Stimulated activated CD4-positive, alpha-beta T cell treated with anti-CD3 and anti-CD28 coated beads, Interleukin-1b, Interleukin-23, amount 100 ng/mL, for 1 hour (primary cell): ENCODE measurements at places on chromosomes 1 and 21.

GRCh38 chr1:156805766-156806511 lies 10.7 kb downstream of the SH2D2A start:
- no peak for DNase-seq

DNA sequence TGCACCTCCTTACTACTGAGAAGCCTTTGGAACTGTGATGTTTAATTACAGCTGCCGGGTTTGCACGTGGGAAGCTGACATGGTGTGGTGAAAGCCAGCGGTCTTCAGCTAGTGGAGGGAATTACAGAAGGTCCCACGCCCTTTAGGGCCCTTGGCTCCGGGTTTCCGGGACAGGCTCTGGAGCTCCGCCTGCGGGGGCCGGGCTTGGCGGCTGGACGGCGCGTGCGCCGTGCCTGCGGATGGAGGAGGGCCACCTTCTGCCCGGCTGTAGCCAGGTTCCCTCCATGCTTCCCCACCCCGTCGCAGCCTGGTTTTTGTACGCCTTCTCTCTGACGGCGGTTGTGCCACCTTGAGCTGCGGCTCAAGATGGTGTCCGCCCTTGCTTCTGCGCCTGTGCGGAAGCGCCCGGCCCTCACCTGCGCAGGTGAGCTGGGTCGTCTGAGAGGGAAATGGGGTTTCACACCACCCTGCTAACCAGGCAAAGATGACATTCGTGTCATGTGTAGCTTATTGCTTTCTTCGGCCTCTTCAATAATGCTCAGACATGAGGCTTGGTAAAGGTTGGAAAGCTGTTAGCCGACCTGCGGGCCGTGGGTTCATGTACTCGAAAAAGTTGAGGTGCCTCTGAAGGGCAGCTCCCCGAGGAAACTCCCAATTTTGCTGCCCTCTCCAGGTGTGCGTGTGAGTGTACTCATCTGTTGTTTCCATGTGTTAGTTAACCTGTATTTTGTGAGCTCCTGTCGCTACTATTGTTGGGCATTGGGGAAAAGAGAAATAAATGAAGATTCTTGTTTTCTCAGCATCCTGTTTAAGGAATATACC lies 36.6 kb upstream of the OPRD1 start:
- peak; percentile 26 for DNase-seq

DNA sequence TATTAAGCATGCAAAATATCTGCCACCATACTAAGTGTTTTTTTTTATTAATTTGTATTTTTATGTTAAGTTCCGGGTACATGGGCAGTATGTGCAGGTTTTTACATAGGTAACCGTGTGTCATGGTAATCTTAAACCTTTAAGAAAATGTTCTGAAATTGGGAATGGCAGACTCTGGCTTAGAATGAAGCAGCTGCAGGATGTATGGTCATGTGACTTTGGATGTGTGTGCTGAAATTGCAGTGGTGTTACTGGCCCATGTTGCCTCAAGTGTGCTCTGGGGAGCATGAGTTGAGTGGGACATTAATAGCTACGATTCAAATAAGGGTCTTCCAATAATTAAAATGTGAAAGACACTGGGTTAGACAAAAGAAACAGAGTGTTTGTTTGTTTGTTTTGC lies 6.7 kb downstream of the GRIK1 start:
- DNase-seq, result no peak

- no peak for DNase-seq
Measured at GRCh38 chr1:29306471-29307140, 70.3 kb downstream of the PTPRU start.
